ENCODE measurements at places on chromosomes 12 and 14. TPM values are rescaled to one million over a fixed set of nuclear protein-coding genes. Genes with fewer than 3 reads are reported as not detected.

Gene SDR39U1
- 31.6 TPM for total RNA-seq

Gene CLEC4E
- total RNA-seq: not detected

Gene RPL10L
- total RNA-seq: not detected

Gene GRIN2B
- total RNA-seq: under 0.01 TPM

Gene PSEN1
- total RNA-seq: 37.6 TPM

All from esophagus muscularis mucosa (tissue), 4 donors.